HL-60 (cell line): ENCODE measurements at places on chromosomes 3 and 15.
A peak's percentile ranks its signal among the peaks of the same experiment; 100 is the strongest.

DNA sequence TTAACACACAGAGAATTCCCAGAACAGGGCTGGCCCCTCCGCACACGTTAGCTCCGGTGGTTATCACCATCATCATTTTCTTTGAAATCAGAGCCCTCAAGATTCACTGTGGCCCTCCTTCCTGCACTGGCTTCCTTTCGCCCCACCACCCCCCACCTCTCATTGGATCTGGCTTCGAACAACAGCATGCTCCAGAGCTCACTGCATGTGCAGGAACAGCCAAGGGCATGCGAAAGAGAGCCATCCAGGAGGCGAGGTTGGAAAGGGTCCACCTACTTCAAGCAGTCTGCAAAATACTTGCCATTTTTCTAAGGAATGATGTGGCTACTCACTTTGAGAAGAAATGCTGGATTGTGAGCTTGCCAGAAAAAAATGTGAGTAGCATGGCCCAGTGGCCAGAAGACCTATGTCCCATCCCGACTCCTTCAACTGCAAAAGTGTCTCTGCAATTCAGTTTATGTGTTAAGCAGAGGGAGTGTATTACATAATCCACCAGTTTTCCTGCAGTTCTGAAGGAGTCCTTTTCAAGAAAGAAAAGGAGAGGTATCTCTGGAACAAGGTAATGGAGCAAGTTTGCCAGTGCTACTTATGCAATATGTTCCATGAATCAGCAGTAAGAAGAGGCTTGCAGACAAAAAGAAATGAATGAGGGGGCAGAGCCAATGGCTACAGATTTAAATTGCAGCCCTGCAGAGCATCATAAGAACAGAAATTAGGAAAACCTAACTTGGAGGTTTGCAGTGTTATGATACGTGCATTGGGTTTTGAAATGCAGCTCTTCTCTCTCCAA, 92.8 kb downstream of the OCA2 start:
- DNase-seq = no peak

DNA sequence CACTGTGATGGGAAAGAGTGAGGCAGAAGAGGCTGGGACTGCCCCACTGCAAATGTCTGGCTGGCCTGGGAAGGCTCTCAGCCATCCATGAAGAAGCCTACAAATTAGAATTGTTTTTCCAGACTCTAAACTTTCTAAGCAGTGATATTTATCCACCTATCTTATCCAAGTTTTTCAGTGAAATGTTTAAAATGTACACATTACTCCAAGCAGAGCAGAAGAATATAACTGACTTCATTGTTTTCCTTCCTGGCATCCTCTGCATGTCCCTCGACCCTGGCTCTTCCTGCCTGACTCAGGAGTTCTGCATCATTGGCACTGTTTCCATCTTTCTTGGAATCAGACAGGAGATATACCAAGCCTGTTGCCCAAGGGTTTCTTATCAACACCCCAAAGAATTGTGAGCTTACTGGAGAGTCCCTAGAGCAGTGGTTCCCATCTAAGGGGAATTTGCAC, 401.5 kb upstream of the PROK2 start:
- no peak for DNase-seq

- no peak for DNase-seq
Observed at GRCh38 chr15:35858707-35859106, 312.7 kb upstream of the DPH6 start.

GRCh38 chr15:79394231-79394630, 37.9 kb upstream of the MINAR1 start:
- DNase-seq = no peak

DNA sequence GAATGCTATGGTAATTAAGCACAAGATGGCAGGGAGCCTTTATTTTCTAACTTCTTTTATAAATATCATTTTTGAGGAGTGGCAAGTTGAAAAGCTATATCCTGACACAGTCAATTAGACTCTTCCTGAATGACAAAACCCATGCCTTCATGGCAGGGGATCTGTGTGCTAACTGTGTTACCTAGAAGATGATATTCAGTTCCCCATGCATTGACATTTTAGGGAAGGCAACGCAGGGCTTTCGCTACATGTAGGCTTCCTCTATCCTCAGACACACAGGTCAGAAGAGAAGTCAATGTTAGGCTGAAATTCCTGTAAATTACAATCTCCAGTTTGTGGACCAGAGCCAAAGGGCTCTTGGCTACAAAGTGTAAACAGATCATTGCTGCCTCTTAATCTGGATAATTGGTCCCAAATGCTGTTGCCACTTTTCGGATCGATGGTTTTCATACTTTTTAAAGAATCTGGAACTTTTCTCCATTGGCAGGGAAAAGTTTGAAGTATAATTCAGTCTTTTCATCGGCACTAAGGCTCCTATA, 22.6 kb upstream of the NR2F2 start:
- DNase-seq = no peak

DNA sequence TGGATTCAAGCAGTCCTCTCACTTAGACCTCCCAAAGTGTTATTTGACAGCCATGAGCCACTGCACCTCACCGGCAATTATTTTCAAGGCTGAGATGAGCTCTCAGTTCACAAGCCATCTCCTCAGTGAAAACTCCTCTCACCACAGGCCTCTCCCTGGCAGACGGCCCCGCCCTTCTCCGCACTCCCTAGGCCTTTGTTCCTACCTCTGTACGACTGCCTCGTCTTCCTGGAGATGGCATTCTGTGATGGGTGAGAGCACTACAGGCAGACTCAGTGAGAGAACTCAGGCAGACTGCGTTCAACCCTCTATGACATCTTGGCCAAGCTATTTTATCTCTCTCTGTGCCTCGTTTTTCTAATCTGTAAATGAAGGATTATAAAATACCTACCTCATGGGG, 67.0 kb upstream of the TPM1 start:
- no peak for DNase-seq

- DNase-seq = no peak
Observed at GRCh38 chr3:12316729-12317351, 28.0 kb downstream of the PPARG start.

- DNase-seq = peak; percentile 83
Observed at GRCh38 chr15:78103406-78104118, 11.2 kb downstream of the SH2D7 start.

DNA sequence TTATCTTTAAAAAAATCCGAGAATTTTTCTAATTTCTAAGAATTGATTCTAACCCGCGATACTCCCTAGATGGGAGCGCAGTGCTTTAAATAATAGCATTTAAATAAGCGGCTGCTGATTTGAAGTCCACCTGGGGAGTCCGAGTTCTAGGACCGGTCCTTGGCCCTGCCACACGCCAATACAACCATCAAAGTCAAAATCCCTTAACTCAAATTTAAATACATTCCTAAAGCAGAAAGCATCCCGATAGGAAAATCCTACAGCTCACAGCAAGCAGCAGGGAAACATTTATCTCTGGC, 508 bp upstream of the ECT2 start:
- no peak for DNase-seq

GRCh38 chr15:88688394-88688933, 49.6 kb downstream of the ISG20 start:
- DNase-seq = no peak

DNA sequence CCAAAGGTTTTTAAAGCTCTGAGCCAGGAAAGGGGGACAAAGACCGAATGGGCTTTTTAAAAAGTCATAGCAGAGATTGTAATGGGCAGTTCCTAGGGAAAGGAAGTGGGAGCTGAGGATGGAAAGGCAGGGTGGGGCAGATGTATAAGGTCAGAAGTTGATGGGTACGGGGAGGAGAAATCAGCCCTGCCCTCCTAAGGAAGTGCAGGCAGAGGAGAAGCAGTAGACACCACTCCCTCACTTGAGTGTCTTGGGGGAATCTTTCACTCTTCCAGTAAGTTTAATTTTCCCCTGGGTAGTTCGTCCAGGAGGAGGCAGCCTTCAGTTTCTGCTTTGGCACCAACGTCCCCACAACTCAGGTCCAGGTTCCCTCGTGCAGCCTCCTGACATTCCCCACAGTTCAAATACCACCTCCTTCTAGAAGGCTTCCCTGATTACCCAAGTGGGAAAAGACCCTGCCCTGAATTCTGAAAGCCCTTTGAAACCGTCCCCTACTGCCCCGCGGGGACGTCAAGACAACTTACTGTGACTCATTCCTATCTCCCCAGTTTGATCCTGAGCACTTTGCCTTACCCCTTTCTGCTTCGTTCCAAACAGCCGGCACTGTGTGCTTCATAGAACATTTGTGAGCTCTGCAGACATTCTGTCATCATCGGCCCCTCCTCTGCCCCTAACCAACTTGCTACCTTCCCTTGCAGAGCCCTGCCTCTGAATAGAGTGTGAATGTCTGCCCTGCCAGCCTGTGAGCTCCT, 14.3 kb upstream of the SRP14 start:
- DNase-seq = no peak

GRCh38 chr3:122960652-122961051, 66.9 kb downstream of the SEMA5B start:
- DNase-seq = no peak

DNA sequence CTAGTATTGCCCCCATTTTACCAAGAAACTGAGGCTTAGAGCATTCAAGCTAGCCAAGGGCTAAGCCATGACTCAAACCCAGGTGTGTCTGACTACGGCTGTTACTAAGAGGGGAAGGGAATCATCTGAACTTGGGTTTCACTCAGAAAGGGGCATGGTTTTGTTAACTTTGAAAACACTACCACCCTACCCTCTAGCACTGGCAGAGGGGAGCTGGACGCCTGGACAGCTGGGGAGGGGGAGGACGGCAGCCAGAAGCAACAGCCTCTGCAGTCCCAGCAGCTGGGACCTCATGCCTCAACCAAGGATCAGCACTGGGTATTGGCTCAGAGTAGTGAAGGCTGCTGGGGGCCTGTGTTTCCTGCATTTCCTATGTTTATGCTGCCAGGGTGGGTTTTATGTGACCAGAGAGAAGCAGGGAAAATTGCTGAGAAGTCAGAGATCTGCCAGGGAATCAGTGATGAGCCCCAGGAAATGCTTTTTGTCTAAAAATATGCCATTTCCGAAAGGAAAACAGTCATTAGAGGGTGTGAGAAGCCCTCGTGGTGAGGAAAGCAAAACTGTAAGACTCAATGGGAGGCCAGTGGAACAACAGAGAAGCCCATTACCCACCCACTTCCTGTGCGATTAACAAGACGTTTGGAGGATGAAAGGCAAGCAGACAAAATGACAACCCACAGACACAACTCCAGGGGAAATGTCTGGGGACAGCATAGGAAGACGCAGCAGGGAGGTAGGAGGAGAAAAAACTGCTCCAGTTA, 41.2 kb downstream of the LIPC start:
- no peak for DNase-seq

GRCh38 chr3:117762621-117763037, 1053.0 kb downstream of the TUSC7 start:
- DNase-seq = no peak

DNA sequence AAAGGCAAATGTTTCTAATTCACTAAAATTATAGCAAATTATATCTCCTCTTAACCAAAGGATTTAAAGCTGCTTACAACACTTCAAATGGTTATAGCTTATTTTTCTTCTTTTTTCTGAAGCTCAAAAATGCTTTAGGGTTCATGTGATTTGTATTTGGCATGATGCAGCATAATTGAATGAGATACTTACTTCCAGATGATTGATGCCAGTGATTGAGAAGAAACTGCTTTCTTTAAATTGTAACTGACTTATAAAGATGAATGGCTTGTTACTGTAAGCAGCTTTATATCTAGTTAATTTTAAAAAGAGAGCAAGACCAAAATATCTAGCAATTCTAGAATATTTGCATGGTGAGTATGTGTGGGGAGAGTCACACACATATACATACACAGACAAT, 270.7 kb upstream of the THRB start:
- DNase-seq = no peak

DNA sequence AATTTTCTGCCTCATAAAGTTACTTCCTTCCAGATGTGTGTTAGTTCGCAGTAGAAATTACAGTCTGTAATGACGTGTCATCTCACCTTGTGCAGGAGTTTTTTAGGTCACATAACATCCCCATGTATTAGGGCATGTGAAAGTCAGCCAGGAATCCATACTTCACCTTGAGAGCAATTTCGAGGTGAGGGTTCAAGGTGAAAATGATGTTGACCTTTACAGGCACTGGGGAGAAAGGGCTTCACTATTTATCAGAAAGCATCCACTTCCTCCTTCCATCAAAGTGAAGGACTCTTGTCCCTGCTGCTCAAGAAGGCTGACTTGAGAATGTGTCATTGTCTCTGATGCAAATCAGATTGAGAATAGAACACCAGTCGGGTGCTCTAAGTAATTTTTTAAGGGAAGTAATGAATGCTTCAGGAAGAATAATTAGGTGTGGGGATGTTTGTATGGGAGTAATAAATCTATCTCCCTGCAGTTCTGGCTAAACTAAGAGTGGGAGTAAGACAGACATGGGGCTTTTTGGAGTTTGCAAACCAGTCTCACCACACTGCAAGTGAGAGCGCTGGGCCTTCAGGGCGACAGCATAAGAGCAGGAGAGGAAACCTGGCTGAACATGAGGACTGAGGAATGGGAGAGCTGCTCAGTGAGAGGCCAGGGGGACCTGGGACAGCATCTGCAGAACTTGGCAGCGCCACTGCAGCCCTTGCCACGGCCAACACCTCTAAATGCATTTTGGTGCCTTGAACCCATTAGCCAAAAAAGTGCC, 85.9 kb upstream of the IL12A start:
- DNase-seq = no peak

- no peak for DNase-seq
Observed at GRCh38 chr3:132255041-132255745, 62.0 kb upstream of the ACP3 start.

- no peak for DNase-seq
Observed at GRCh38 chr15:64125978-64126377, 25.6 kb upstream of the SNX22 start.

DNA sequence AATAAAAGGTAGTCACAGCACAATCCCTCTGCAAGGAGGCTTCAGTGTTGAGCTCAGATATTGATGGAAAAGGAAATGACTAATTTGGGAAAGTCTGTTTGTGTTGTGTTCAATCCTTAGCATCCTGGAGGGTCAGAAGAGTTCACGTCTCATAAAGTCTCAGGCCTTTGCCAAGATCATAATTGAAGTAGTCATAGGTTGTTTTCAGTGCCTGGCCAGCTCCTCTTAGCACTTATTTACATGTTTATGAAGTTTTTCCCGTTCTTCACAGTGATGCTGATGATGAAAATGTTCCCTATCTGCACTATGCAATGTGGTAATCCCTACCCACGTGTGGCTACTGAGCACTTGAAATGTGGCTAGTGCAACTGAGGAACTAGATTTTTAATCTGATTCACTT, 61.6 kb upstream of the TGFBR2 start:
- no peak for DNase-seq

DNA sequence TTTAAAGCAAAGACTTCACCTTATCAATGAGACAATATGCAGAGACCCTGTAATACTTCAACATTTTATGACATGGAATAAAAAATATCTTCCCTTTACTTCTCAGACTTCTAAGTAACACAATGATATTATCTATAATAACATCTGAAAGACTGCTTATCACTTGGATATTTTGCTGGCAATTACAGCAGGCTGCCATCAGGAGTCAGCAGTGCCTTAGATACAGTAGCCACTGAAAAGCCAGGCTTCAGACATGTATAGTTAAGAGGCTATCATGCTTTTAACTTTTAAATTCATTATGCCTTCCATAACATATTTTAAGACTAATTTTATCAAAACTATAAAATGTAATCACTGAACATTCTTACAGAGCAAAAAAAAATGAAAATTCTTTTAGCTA, 227.5 kb downstream of the NEK10 start:
- peak; percentile 7 for DNase-seq

- DNase-seq = peak; percentile 30
Observed at GRCh38 chr3:180680097-180680430, 775 bp upstream of the CCDC39 start.
